ENCODE measurements at places on chromosomes 2 and 18. TPM values are rescaled to one million over a fixed set of nuclear protein-coding genes. Genes with fewer than 3 reads are reported as not detected.

FAM237A gene
- not detected for polyA plus RNA-seq

VRK2 gene
- 9.0 TPM for polyA plus RNA-seq

FAM110C gene
- 0.13 TPM for polyA plus RNA-seq

SLC30A3 gene
- polyA plus RNA-seq: 0.07 TPM

TFPI gene
- polyA plus RNA-seq: 12.0 TPM

INHA gene
- polyA plus RNA-seq: 0.08 TPM

B3GNT7 gene
- 1.7 TPM for polyA plus RNA-seq

MIB1 gene
- 3.1 TPM for polyA plus RNA-seq

SLC5A7 gene
- not detected for polyA plus RNA-seq

MATN3 gene
- polyA plus RNA-seq: 0.24 TPM

SNED1 gene
- 9.5 TPM for polyA plus RNA-seq

DLGAP1 gene
- polyA plus RNA-seq: 0.11 TPM

SPDYA gene
- 0.17 TPM for polyA plus RNA-seq

OTOS gene
- not detected for polyA plus RNA-seq

HJURP gene
- 2.2 TPM for polyA plus RNA-seq

CAPN14 gene
- polyA plus RNA-seq: 0.64 TPM

GRCh38 chr2:240629968-240630770, 4.9 kb downstream of the GPR35 start:
- peak; percentile 70 for DNase-seq

GRCh38 chr18:24015639-24016631, 1.4 kb downstream of the TTC39C start:
- DNase-seq: no peak

DNA sequence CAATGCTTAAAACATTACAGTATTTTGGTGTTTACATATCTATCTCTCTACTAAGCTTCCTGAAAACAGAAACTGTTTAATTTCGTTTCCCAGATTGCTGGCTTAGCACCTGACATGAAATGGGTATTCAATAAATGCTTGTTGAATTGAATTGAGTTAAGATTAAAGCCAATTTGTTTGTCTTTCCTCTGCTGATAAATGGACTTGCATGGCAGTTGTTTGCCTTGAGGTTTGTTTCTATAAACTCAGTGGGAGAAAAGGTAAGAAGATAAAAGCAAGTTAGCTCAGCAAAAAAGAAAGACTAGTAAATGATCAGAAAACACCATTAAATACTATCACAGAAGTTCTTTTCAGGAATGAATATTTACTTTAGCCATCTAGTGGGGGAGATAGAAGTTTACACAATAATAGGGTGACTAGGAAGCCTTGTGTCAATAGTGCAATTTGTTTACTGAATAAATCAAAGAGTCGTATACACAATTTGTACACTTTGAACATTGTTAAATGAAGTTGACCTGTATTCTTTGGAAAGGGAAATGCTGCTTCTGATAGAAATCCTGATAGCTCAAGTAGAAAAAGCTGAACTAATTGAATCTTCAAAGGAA, 754.5 kb upstream of the FAM98A start:
- DNase-seq: no peak

GRCh38 chr2:156476850-156477206, 40.6 kb downstream of the GPD2 start:
- DNase-seq: no peak

GRCh38 chr2:75459565-75460310, 101.0 kb downstream of the EVA1A start:
- DNase-seq: no peak

GRCh38 chr2:171341394-171342066, 92.3 kb downstream of the METTL8 start:
- no peak for DNase-seq

DNA sequence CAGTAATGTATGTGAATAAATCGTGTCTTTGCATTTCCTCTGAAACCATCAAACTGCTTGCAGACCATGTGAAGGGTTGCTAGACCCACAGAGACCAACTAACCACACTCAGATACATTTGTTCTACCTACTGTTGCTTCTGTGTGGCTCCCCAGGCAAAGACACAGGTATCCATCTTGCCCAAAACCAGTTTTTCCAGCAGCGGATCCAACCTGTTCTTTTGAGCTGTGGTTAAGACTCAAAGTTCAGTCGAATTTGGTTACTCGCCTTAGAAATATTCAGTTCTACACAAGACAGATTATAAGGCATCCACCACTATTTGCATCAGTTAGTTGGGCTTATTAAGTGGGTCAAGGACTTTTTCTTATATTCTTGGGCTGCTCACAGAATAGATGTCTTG, 276.2 kb upstream of the EPHA4 start:
- no peak for DNase-seq

DNA sequence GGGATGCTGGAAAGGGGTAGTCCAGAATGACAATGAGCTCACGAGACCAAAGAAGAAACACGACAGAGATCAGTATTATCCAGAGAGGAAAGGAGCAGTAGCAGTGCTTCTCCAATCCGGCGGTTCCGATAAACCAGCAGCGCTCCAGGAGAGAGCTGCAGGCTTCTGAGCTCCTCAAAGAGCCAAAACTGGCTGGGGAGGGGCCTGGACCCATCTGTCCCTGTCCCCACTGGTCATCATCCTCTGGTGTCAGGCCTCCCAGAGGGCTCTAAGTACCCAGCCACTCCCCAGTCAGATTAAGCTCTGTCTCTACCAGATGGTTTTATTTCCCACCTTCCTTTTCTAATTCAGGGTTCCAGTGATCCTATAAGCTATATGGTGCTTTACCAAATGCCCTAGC, 23.2 kb downstream of the DNAJC27 start:
- DNase-seq: no peak

DNA sequence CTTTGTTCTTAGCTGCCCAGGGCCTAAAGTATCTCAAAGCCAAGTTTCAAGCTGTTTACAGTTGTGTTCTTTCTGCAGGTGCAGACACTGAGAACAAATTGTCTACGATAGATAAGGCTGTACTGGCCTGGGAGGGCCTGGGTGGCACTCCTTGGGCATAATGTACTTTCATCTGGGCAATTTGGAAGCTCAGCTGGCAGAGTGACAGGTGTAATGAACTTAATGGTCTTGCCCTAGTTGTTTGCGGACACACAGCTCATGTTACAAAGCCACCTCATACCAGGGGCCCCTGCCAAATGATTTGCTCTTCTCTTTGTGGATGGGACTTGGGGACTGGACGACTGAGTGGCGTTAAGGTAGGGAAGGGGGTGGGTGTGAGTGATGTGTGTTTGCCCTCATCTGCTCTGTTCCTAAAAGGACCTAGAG, 4.3 kb downstream of the LDLRAD4 start:
- DNase-seq: no peak

- DNase-seq: peak; percentile 34
These were observed 184.2 kb upstream of the HDAC4 start for GRCh38 chr2:239584986-239585385.

DNA sequence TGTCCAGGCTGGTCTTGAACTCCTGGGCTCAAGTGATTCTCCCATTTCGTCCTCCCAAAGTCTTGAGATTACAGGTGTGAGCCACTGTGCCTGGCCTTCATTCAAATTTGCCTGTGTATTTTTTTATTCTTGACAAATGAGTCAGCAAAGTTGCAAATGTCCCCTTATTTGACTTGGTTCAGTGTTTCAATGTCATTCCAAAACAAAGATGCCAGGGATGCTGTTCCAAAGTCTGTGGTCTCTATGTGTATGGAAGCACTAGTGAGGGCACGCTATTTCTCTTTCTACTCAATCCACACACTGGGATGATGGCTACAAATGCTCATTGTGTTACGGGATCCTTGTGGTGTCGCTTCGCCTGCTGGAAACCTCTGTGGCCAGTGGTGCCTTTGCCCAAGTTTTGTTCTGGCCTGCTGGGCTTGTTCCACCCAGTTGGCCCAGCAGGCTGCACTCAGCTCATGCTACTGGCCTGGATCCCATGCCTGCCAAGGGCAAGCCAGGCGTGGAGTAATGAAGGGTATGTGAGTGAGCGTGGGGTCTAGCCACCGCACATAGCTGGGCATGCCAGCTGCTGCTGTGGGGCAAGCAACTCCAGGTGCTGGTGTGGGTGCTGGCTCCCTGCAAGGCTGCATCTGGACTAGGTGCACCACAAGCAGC, 35.6 kb downstream of the FBXO48 start:
- DNase-seq: no peak

DNA sequence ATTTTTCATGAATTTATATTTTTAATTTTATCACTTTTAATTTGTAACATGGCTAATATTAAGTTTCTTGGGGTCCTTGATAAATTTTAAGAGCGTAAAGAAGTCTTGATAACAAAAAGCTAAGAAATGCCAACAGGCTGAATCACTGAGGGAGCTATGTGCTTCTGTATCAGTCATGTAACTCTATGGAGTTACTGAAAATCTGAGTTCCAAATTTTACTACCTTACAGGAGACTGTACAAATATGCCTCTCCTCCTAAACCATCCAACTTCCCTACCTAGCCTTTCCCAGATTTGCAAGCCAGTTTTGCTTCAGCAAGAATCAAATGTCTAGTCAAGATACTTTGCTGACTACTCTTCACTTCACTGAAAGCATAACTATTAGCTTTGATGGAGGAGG, 35.7 kb downstream of the FEZ2 start:
- no peak for DNase-seq

- no peak for DNase-seq
These were observed 78.3 kb downstream of the GNAL start for GRCh38 chr18:11767329-11767728.

- peak; percentile 74 for DNase-seq
These were observed 1152.9 kb downstream of the RPIA start for GRCh38 chr2:89844221-89844943.

- no peak for DNase-seq
These were observed 144.1 kb downstream of the PRPF40A start for GRCh38 chr2:152573168-152573567.

GRCh38 chr18:8828798-8829197, 123.4 kb downstream of the MTCL1 start:
- no peak for DNase-seq

GRCh38 chr2:219552382-219553167, 8.7 kb downstream of the TMEM198 start:
- DNase-seq: peak; percentile 92

- peak; percentile 89 for DNase-seq
These were observed 46.9 kb upstream of the USP14 start for GRCh38 chr18:111306-112014.

- DNase-seq: no peak
These were observed 22.7 kb upstream of the KCNG3 start for GRCh38 chr2:42516418-42516901.

GRCh38 chr2:68746408-68746807, 11.8 kb downstream of the ARHGAP25 start:
- DNase-seq: no peak

- no peak for DNase-seq
These were observed 87.7 kb downstream of the SPRED2 start for GRCh38 chr2:65344689-65345088.

DNA sequence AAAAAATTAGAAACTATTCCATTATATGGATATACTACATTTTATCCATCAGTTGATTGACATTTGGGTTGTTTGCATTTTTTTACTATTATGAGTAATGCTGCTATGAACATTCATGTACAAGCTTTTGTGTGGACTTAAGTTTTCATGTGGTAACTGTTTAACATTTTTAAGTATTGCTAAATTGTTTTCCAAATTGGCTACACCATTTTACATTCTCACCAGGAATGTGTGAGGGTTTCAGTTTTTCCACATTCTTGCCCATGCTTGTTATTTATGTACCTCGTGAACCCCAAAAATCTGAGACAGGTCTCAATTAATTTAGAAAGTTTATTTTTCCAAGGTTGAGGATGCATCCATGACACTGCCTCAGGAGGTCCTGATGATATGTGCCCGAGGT, 3.1 kb upstream of the TXNL4A start:
- no peak for DNase-seq

- DNase-seq: peak; percentile 44
These were observed 17.0 kb downstream of the SH3BP4 start for GRCh38 chr2:234968631-234969305.

- DNase-seq: no peak
These were observed 15.2 kb downstream of the GKN2 start for GRCh38 chr2:68937346-68938055.

- DNase-seq: no peak
These were observed 54.4 kb upstream of the LGALSL start for GRCh38 chr2:64399521-64399920.

DNA sequence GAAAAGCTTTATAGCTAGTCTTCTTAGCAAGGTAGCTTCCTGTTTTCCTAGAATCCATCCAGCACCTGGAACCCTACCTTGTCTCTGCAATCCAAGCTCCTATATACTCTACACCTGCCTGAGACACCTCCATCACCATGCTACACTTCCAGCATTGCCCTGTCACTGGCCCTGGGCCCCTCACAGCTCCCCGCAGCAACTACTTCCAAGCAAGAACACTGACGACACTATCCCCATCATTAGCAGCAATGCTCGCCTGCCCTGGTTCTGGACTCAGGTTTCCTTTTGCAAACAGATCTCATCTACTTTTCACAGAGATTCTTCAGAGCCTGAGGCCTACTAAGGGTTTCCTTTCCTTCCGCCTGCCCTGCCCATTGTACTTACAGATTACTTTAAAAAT, 121.1 kb downstream of the DTNB start:
- DNase-seq: no peak

DNA sequence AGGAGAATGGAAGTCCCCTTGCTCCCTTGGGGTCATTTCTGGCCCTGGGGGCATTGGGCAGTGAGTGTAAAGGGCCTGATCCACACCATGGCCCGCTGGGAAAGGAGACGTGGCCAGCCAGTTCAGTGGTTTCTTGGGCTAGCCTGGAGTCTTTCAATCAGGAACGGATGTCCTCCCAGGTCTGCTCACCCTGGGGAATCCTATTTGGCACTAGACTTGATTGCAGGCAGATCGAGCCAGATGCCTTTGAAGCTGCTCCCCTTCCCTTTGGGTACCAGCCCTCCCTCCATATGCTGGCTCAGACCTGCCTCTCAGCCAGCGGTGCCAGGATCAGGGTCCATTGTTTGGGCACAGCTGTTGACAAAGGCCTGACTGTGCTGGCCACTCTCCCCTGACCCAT, 11.0 kb downstream of the FBLN7 start:
- DNase-seq: no peak

- DNase-seq: no peak
These were observed 19.5 kb upstream of the MTCL1 start for GRCh38 chr18:8685914-8686216.

- DNase-seq: no peak
These were observed 118.8 kb upstream of the PDE1A start for GRCh38 chr2:182545420-182546167.

GRCh38 chr2:128738446-128739110, 419.9 kb upstream of the HS6ST1 start:
- DNase-seq: no peak

DNA sequence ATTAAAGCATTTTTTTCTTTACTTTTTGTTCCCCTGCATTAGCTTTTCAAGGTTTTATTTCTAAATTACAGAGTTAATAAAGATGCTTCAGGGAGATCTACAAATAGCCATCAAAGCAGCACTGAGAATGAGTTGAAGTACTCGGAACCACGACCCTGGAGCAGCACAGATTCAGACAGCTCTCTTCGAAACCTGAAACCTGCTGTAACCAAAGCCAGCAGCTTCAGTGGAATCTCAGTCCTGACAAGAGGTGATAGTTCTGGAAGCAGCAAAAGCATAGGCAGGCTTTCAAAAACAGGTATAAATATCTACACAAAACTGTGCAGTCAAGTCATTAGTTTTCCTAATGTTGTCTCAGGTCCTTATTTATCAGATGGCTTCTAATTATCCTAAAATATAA, 102.8 kb upstream of the UBXN4 start:
- DNase-seq: no peak

GRCh38 chr2:85189606-85190270, 56.5 kb downstream of the TCF7L1 start:
- peak; percentile 71 for DNase-seq
